ENCODE measurements at places on chromosomes 16 and 17.

- peak; percentile 80 for DNase-seq
Observed at GRCh38 chr17:41521574-41522261, 3.0 kb upstream of the KRT15 start.

DNA sequence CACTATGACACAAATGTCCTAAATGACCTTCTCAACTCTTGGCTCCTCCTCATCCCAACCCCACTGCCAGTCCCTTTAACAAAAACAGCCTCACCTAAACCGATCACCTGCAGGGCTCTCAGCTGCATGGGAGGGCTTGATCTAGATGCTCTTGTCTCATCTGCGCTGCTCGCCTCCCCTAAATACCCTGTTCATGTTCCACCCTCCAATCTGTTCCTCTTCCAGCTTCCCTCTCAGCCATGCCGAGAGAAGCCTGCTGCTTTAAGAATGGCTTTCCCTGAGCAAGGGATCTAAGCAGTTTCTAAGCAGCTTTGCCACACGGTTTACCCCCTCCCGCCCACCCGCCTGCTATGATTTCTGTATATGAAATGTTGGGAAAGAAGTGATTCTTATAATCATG, 23.7 kb downstream of the PIPOX start:
- DNase-seq, result no peak

DNA sequence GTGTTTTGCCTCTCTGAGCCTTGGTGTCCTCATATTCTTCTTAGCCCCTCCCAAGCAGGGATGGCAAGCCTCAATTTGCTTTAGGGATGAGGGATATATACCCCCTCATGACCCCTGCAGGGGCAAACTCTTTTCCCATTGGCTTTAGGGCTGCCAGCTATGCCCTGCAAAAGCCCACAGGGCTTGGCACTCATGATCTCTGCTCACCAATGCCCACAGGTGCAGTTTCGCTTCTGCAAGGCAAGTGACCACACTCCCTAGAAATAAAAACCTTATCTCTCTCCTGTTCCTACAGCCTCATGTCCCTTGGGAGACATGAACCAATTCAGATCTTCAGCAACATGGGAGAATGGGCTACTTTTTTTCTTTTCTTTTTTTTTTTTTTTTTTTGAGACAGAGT, 8.8 kb downstream of the BEAN1 start:
- no peak for DNase-seq

DNA sequence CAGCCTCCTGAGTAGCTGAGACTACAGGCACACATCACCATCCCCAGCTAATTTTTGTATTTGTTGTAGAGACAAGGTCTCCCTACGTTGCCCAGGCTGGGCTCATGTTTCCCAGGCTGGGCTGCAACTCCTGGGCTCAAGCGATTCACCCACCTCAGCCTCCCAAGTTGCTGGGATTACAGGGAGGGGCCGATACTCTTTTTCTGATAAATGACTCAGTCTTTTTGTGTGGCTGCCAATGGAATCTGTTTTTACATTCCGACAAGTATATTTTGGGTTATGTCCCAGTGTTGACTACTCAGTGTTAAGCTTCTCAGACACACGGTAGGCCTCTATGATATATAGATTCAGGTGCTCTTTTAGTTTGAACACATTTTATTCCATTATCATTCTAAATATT, 58.1 kb downstream of the SLFN11 start:
- no peak for DNase-seq

DNA sequence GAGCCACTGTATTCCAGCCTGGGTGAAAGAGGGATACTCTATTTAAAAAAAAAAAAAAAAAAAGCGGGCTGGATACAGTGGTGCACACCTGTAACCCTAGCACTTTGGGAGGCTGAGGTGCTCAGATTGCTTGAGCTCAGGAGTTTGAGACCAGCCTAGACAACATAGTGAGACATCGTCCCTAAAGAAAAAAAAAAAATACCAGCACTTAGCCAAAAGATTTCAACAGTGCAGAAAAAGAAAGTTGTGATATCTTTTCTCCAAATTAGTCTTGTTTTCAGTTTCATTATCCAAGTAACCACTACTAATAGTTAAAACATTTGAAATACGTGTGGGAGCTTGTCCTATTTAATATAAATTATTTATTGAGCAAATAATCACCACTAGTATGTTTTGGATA, 48.7 kb downstream of the TENT4B start:
- no peak for DNase-seq

GRCh38 chr17:50210240-50211225, 9.1 kb upstream of the COL1A1 start:
- no peak for DNase-seq

DNA sequence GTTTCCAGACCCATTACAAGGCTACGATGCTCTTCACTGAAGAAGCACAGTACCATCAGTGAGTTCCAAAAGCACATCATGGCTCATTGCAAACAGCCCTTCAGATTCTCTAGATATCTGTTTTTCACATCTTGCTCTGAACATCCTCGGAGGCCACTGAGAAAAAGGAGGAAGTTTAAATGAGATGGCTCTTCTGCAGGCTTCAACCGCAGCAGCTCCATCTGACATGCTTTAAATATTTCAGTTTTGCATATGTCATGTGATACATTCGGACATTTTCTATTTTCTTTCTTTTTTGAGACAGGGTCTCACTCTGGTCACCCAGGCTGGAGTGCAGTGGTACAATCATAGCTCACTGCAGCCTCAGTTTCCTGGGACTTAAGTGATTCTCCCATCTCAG, 396.8 kb downstream of the NPIPA8 start:
- no peak for DNase-seq

DNA sequence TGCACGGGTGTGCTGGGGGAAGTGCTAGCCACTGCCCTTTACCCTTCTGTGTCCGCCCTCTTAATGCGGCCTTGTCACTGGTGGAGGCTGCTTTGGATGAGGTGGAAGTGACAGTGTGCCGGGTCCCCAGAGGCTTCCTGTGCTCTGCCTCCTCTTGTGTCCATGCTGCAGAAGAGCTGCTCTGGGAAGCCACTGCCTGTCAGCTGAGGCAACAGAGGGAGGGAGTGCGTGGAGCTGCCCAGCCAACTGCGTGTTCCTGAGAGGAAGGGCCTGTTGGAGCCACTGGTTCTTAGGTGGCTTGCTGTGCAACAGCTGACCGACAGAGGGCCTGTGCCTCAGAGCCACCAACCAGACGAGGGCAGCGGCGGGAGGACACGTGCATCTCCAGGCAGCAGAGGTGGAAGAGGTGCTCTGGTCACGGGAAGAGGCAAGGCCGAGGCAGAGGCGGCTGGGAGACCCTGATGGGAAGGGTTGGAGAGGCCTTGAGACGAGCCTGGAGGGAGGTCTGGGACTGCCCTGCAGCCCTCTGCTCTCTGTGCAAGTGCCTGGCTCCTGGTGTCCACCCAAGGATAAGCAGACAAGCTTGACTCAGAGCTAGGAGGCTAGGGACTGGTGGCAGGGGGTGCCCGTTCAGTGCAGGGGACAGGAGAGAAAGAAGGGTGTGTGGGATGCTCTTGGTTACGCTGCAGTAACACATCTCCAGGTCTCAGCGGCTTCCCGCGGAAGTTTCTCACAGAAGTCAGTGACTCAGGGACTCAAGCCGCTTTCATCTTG, 25.4 kb downstream of the B9D1 start:
- no peak for DNase-seq

DNA sequence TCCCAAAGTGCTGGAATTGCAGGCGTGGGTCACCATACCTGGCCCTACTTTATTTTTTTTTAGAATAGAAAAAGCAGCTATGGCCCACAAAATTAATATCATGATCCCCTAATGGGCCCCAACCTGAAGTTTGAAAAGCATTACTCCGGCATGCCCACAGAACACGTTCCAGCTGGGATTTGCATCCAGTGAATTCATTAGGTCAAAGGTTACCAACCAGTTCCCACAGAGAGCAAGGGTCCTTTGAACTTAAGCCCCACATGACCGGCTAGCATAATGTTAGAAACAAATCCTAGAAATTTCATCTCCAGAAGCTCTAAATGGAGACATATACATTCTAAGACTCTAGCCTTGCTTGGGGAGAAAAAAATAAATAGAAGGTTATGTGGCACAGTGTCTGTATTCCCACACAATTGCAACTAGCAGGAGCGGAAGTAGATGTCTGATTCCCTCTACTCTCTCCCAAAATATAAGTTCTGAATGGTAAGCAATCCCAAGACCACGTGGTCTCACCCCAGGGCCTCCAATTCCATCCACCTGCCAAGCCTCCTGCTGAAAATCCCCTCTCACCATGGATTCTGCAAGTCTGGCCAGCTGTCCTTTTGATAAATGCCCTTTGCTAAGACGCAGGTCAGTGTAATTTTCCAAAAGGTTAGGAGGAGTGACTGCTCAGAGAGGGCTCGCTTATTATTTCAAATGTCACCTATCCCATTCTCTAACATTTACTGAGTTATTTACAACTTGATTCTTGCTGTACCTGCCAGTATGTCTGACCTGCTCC, 395.8 kb downstream of the NPIPA8 start:
- DNase-seq, result no peak

GRCh38 chr17:57512691-57513090, 232.4 kb downstream of the CCDC182 start:
- no peak for DNase-seq

All from suppressor macrophage treated with lipopolysaccharide for 1 hour (primary cell).